ENCODE measurements at places on chromosomes 12 and 14.

DNA sequence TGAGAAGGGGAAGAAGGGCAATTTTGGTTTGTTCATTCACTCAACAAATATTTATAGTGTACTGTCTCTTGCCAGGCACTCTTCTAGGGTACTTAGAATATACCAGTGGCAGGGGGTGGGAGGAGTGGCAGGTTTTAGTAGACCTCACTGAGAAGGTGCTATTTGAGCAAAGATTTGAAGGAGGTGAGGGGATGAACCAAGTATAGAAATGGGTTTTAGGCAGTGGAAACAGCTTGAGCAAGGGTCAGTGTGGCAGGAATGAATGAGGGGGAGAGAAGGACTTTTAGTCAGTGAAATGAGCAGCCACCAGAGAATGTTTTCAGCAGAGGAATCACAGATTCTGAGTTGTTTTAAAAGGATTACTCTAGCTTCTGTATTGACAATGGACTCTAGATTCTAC lies 2.3 kb downstream of the PRIM1 start:
- no peak for DNase-seq
- no peaks in the 10 kb centered on the region for H3K27me3 ChIP-seq
- H3K4me3 ChIP-seq = no peak overlapping the region
- H3K36me3 ChIP-seq = no peaks in the 10 kb centered on the region
- peaks cover 13% of the 10 kb centered on the region for H3K4me1 ChIP-seq

- H3K36me3 ChIP-seq = peaks cover 27% of the 10 kb centered on the region
- no peaks in the 10 kb centered on the region for H3K27me3 ChIP-seq
- peaks cover 8% of the 10 kb centered on the region for H3K4me1 ChIP-seq
- DNase-seq = no peak
- no peak overlapping the region for H3K27ac ChIP-seq
These were observed 29.6 kb downstream of the HIP1R start for GRCh38 chr12:122864894-122865253.

- peaks cover 14% of the 10 kb centered on the region for H3K27me3 ChIP-seq
- no peak overlapping the region for H3K4me3 ChIP-seq
- DNase-seq = no peak
- no peak overlapping the region for H3K27ac ChIP-seq
These were observed 77.9 kb upstream of the BCL11B start for GRCh38 chr14:99349721-99350495.

GRCh38 chr14:43031598-43031997 lies 1424.9 kb downstream of the LRFN5 start:
- no peak overlapping the region for H3K4me3 ChIP-seq
- no peaks in the 10 kb centered on the region for H3K4me1 ChIP-seq
- H3K27ac ChIP-seq = no peak overlapping the region
- no peaks in the 10 kb centered on the region for H3K27me3 ChIP-seq

GRCh38 chr12:53492188-53492587 lies 7.1 kb downstream of the MAP3K12 start:
- H3K4me1 ChIP-seq = peaks cover 35% of the 10 kb centered on the region
- no peak for DNase-seq
- H3K36me3 ChIP-seq = no peaks in the 10 kb centered on the region
- peak overlapping the region; percentile 98 for H3K27ac ChIP-seq

- H3K27me3 ChIP-seq = peaks cover 28% of the 10 kb centered on the region
- peak; percentile 62 for DNase-seq
- H3K4me1 ChIP-seq = no peaks in the 10 kb centered on the region
- no peak overlapping the region for H3K4me3 ChIP-seq
These were observed 61.4 kb upstream of the TUNAR start for GRCh38 chr14:95815226-95815690.

GRCh38 chr14:30375296-30375892 lies 183.6 kb upstream of the G2E3 start:
- H3K4me3 ChIP-seq = no peak overlapping the region
- H3K27me3 ChIP-seq = peaks cover 4% of the 10 kb centered on the region
- DNase-seq = no peak

DNA sequence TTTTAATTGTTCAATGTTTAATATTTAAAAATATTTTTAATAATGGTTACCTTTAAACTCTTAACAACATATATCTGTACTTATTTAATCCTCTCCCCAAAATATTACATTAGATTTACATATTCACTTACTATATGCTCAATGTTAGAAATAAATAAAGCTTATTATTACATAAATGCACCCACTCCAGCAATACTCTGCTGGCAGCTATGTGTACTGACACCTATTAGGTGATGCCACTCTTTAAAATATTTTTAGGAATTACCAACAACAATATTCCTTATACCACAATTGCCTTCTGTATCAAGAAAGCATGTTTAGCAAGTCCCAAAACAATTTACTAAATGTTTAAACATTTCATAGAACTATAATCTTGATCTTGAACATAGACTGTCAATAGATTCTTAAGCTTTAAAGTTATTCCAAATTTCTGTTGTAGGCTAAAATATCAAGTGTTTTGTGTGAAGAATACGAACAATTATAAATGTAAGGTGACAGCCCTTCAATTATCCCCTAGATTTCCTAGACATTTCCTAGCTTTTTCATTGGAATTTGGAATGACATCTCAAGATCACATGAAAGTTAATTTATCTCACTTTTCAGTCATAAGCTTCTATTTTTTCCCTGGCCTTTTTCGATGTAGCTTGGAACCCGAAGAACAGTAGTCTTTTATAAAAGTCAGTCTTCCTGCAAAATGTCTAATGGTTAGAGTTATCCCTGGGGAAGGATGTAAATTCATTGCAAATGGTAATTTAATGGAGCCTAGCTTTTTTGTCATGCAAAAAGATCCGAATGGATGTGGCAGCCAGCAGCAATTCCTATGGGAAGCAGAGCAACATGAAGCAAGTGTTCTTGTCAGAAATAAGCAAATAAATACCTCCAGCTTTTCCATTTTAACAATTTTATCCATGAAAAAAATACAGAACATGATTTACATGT lies 907.5 kb upstream of the ATXN7L3B start:
- H3K27me3 ChIP-seq = no peaks in the 10 kb centered on the region
- DNase-seq = no peak
- no peaks in the 10 kb centered on the region for H3K4me1 ChIP-seq
- H3K27ac ChIP-seq = no peak overlapping the region
- H3K36me3 ChIP-seq = no peaks in the 10 kb centered on the region
- H3K4me3 ChIP-seq = no peak overlapping the region

DNA sequence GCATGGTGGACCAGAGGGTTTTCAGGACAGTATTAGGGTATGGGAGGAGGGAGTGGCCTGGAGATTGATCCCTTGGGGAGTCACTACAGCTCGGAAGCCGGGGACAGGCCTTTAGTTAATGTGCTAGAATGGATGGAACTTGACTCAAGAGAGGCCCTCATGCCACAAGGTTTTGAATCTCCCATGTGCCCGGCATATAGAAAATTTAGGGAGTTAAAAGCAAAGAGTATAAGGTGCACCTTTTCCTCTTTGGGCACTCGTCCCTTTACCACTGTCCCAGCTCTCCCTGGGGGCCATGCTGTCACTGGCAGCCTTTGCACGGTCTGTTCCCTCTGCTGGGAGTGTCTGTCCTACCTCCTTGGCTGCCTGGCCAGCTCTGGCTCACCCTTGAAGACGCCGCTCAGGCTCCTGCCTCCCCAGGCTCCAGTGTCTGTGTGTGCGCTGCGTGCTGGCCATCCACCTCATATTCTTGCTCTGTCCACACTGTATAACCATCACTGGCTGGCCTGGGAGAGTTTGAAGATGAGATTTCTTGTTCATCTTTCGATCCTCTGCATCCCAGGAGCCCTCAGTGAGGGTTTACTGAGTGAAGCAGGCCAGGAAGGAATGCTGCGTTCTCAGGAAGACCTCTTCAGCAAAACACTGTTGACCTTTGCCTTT lies 161.3 kb downstream of the ZFP36L1 start:
- no peak overlapping the region for H3K27ac ChIP-seq
- no peaks in the 10 kb centered on the region for H3K36me3 ChIP-seq
- DNase-seq = peak; percentile 68
- H3K4me3 ChIP-seq = no peak overlapping the region
- H3K4me1 ChIP-seq = peaks cover 21% of the 10 kb centered on the region

DNA sequence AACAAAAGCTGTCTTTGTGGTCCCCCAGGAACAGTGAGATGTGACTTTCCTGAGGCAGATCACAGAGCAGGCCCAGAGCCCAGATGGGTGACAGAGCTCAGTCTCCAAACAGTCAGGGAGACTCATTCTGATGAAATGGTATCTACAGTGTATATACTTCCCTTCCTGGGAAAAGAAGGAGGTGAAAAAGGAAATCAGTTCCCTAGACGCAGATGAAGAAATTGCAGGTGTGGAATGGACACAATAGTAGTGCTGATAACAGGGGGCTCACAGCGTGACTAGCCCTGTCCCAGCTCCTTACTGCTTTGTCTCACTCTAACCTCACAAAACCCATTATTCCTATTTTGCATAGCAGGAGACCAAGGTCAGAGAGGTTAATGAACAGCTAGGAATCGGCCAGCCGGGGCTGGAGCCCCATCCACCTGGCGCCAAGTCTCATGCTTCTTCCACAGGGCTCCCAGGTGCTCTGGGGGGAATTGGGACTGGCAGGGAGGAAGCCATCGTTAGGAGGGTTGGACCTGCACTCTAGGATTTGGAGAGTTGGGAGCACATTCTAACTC lies 11.9 kb downstream of the KCNH3 start:
- H3K27ac ChIP-seq = no peak overlapping the region
- no peak for DNase-seq
- no peak overlapping the region for H3K4me3 ChIP-seq
- H3K36me3 ChIP-seq = no peaks in the 10 kb centered on the region
- no peaks in the 10 kb centered on the region for H3K4me1 ChIP-seq
- H3K27me3 ChIP-seq = peaks cover 14% of the 10 kb centered on the region

- H3K4me3 ChIP-seq = no peak overlapping the region
- H3K36me3 ChIP-seq = peaks cover 2% of the 10 kb centered on the region
- DNase-seq = no peak
- no peak overlapping the region for H3K27ac ChIP-seq
- peaks cover 26% of the 10 kb centered on the region for H3K27me3 ChIP-seq
- H3K4me1 ChIP-seq = peaks cover 4% of the 10 kb centered on the region
These were observed 46.1 kb downstream of the DNAH10 start for GRCh38 chr12:123808167-123808566.

DNA sequence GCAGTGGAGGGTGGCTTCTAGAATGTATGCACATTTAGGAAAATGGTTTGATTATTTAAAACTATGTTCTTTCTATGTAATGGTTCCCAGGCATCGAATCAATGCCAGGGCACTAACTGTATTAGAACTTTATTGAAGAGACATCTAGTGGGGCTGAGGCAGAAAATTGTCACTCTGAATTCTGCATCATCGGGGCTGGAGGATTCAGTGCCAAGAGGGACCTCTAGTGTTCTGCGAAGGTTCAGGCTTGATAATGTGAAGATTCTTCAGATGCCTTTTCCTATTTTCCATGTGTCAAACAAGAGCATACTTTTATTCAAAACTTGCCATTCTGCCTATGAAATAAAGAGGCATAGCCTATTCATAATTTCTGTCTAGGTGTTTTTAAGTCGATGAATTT lies 146.3 kb downstream of the CAND1 start:
- H3K27ac ChIP-seq = no peak overlapping the region
- DNase-seq = no peak
- H3K4me3 ChIP-seq = no peak overlapping the region
- H3K27me3 ChIP-seq = no peaks in the 10 kb centered on the region
- H3K4me1 ChIP-seq = peaks cover 3% of the 10 kb centered on the region
- H3K36me3 ChIP-seq = no peaks in the 10 kb centered on the region

DNA sequence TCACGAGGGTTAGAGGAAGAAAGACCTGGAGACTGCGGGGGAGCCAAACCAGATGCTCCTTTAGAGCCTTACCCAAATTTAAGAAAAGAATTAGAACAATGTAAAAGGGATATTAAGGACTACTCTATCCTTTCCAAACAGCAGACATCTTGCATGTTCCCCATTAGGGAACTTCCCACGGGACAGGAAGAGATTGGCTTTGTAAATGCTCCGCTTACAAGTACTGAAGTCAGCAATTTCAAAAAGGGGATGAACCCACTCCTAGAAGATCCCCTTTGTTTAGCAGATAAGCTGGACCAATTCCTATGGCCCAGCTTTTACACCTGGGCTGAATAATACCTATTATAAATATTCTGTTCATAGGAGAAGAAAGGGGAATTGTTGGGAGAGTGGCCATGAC lies 74.2 kb downstream of the APOBEC1 start:
- no peak overlapping the region for H3K4me3 ChIP-seq
- H3K36me3 ChIP-seq = no peaks in the 10 kb centered on the region
- no peak for DNase-seq
- no peaks in the 10 kb centered on the region for H3K4me1 ChIP-seq

- no peak for DNase-seq
- H3K4me3 ChIP-seq = peak overlapping the region; percentile 47
- H3K4me1 ChIP-seq = peaks cover 15% of the 10 kb centered on the region
- H3K36me3 ChIP-seq = no peaks in the 10 kb centered on the region
- H3K27me3 ChIP-seq = peaks cover 35% of the 10 kb centered on the region
These were observed 1.4 kb upstream of the ASIC1 start for GRCh38 chr12:50055831-50056638.

DNA sequence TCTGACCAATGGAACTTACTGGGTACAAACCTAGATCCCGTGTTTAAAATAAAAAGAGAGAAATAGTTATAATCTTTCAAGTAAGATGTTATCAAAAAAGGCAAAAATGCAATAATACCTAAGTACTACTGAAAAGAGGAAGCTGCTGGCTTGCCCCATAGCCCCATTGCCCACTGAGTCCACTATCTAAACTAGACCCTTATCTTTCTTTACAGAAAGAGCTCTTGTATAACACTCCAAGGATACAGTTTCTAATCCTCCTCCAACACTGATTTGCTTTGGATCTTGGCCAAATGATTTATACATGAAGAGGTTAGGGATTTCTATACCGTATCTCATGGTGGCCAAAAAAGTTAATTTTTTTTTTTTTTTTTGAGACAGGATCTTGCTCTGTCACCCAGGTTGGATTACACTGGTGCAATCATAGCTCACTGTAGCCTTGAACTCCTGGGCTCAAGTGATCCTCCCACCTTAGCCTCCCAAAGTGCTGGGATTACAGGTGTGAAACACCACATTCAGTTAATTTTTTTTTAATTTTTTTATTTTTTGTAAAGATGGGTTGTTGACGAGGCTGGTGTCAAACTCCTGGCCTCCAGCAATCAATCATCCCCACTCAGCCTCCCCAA lies 2.6 kb downstream of the GXYLT1 start:
- no peaks in the 10 kb centered on the region for H3K27me3 ChIP-seq
- H3K27ac ChIP-seq = no peak overlapping the region
- H3K4me1 ChIP-seq = peaks cover 28% of the 10 kb centered on the region
- no peak overlapping the region for H3K4me3 ChIP-seq
- no peaks in the 10 kb centered on the region for H3K36me3 ChIP-seq
- DNase-seq = no peak

Data from osteocyte (in vitro differentiated cells).